ENCODE measurements at places on chromosomes 3 and 15.
A peak's percentile ranks its signal among the peaks of the same experiment; 100 is the strongest.

DNA sequence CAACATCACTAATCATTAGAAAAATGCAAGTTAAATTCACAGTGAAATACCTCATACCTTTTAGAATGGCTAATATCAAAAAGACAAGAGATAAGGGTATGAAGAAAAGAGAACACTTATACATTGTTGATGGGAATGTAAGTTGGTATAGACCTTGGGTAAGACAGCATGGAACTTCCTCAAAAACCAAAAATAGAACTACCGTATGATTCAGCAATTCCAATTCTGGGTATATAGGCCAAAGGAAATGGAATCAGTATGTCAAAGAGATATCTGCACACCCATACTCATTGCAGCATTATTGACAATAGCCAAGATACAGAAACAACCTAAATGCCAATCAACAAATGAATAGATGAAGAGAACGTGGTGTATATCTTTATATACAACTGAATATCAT is 166.8 kb upstream of the LRRN1 start:
- DNase-seq: no peak

- no peak for DNase-seq
Observed at GRCh38 chr3:51471775-51472652, 27.8 kb downstream of the DCAF1 start.

DNA sequence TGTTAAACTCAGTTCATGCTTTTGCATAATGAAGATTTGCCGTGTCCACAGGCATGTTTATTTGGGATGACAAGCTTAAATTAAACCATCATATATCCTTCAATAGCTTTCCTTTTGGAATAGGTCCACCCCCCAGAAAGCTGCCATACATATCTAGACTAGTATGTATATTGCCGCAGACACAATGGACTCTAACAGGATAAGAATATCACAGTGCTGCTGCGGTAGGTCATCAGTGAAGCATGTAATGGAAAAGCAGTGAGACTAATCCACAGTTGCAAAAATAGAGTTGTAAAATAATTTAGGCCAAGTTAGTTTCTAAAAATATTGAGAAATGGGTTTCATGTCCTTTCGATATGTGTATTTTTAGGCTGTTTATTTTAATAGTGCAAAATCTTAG is 819.9 kb upstream of the DPPA4 start:
- DNase-seq: no peak

- no peak for DNase-seq
Observed at GRCh38 chr3:141796081-141796888, 33.1 kb downstream of the GRK7 start.

- DNase-seq: no peak
Observed at GRCh38 chr15:27059610-27060202, 88.7 kb downstream of the GABRG3 start.

- no peak for DNase-seq
Observed at GRCh38 chr3:165279471-165279870, 83.3 kb upstream of the SLITRK3 start.

DNA sequence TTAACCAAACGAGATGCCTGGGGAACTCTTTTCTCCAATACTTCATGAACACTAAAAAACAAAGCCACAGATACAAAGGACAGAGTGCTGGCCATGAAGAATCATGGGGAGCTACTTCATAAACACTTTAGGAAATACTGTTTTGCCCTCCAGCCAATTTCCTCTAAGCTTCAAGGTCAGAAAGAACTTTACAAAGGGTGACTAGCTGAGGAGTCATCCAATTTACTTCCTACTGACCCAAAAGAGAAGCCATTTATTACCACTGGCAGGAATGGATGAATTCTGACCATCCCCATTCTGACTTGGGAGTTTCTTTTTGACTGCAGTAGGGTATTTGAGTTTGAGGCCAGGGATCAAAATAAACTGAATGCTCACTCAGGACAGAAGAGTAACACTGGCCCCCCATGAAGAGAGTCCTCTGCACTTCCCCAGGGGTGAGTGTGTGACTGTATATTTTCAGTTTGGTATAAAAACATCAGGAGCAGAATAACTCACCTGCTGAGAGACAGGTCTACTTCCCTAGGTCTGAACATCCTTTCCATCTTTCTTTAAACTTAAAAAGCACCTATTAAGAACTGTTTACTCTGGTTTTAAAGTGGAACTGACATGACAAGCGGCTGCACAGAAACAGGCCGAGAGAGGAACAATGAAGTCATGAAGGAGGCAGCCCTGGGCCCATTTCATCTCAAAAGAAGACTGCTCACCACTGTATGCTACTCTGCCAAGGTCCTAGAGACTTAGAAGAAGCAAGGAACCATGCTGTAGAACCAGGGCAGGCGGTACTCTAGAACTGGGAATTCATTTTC is 203.6 kb downstream of the TNIK start:
- no peak for DNase-seq

- no peak for DNase-seq
Observed at GRCh38 chr3:74630602-74631001, 16.1 kb upstream of the CNTN3 start.

- DNase-seq: no peak
Observed at GRCh38 chr3:65532215-65532614, 506.5 kb downstream of the MAGI1 start.

- DNase-seq: no peak
Observed at GRCh38 chr3:67048715-67049074, 50.6 kb downstream of the KBTBD8 start.

DNA sequence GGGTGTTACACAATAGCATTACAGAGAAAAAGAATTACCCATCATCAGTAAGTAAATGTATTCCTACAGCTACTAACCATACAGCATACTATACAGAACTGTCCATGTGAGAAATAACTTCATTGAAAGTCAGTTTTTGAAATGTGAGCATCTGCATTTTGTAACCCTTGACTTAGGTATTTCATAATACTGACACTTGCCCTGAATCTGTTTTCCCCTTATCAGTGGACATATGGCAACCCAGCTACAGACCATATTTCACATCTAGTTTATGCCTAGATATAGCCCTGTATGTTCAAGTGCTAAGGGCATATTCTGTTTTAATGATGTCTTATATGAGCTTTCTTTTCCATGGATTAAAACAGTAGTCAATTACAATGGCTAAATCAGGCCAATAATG is 297.6 kb downstream of the TBC1D5 start:
- no peak for DNase-seq

DNA sequence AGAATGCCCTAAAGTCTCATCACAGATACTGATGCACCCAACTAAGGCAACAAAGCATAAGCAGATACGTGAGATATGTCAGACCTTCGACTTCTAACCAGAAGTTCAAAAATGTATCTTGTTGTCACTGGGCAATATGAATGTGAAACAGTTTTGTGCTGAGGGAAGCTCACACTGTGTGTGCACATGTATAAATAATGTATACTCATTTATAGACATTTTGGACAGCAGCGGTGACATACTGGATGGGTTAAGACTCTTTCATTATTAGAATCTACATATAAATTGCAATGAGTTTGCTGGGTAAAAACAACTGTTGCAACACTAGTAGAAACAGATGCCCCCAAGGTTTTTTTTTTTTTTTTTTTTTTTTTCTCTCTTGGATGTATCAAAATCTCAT is 37.9 kb downstream of the TIGIT start:
- DNase-seq: no peak

- no peak for DNase-seq
Observed at GRCh38 chr3:154304936-154305335, 19.4 kb downstream of the DHX36 start.

GRCh38 chr3:46089237-46090011 is 62.1 kb upstream of the XCR1 start:
- peak; percentile 14 for DNase-seq

DNA sequence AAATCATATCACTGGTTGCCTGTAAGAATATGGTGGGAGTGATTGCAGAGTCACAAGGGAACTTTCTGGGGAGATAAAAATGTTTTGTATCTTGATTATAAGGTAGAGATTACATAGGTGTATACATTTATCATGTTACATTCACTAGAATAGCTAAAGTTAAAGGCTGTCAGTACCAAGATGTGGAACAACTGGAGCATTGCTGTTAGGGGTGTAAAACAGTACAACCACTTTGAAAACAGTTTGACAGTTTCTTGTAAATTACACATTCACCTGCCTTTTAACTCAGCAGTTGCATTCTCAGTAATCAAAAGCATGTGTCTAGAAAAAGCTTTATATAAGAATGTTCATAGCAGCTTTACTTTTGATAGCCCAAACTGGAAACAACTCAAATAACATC is 27.6 kb downstream of the RASA2 start:
- no peak for DNase-seq

DNA sequence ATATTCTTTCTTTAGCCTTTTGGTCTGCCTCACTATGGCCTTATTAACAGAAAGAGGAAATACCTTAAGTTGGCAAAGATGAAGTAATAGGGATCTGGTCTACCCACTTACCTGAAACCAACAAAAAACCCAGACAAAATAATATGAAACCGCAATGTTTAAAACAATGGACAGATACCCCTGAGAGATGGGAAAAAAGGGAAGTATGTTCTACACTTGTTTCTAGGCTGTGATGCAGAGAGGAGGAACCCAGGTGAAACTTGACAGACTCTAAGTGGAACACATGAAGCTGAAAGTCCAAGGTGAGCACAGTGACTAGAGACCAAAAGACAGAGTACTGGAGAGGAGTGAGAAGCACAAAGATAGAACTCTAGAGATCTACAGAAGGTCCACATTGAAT is 78.4 kb downstream of the NR2E3 start:
- DNase-seq: no peak

- DNase-seq: no peak
Observed at GRCh38 chr3:42101048-42101447, 9.9 kb downstream of the TRAK1 start.

DNA sequence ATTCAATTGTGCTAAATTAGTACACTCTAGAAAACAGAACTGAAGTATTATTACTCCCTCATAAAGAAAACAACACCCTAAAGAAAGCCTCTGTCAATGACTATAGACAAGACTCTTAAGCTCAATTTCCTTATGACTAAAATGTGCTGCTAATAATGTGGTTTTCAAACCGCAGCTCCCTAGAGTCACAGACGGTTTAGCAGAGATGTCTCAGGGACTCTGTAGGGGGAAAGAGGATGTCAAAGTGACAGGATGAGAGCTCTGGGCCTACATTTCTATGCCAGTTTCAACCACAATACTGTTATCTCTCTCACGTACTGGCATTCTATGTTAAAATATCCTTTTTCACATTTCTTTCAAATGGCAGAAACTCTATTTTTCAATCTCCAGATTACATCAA is 37.6 kb upstream of the WDR49 start:
- DNase-seq: no peak

DNA sequence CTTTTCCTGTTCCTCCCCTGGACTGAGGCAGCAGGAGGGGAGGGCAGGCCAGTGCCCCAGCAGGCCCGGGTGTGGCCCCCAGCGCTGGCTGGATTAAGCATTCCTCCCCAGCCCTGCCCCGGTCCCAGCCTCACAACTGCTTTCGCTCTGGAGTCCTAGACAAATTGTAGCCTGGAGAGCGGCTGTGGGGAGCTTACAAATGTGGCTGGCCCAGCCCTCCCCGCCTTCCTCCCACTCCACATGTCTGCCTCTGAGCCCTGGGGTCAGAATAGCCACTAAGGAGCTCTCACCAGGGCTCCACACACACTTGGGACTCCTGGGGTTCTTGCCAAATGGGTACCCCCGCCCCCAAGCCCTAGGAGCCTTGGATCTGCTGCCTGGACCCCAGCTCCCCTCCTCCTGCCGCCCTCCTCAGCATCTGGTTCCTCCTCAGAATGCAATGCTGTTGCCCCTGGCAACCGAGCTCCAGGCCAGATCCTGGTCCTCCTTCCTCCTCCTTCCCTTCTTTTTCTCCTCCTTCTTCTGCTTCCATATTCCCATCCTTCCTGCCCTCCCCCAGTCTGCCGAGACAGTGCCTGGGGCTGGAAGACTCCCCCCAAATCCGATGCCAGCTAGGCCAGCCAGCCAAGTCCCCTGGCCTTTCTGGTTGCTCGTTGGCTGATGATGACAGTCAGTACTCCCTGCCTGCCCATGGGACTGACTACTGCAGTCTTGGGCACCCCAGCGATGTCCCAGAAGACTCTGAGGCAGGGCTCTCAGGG is 91.1 kb downstream of the LINGO1 start:
- DNase-seq: no peak

GRCh38 chr15:51403072-51403878 is 61.8 kb downstream of the GLDN start:
- peak; percentile 21 for DNase-seq

GRCh38 chr15:101499863-101500713 is 10.6 kb upstream of the PCSK6 start:
- no peak for DNase-seq

- no peak for DNase-seq
Observed at GRCh38 chr3:114669614-114670013, 375.8 kb downstream of the TIGIT start.

- no peak for DNase-seq
Observed at GRCh38 chr3:129549805-129550204, 6.8 kb downstream of the H1-8 start.

- no peak for DNase-seq
Observed at GRCh38 chr3:191339316-191339917, 9.1 kb upstream of the UTS2B start.

DNA sequence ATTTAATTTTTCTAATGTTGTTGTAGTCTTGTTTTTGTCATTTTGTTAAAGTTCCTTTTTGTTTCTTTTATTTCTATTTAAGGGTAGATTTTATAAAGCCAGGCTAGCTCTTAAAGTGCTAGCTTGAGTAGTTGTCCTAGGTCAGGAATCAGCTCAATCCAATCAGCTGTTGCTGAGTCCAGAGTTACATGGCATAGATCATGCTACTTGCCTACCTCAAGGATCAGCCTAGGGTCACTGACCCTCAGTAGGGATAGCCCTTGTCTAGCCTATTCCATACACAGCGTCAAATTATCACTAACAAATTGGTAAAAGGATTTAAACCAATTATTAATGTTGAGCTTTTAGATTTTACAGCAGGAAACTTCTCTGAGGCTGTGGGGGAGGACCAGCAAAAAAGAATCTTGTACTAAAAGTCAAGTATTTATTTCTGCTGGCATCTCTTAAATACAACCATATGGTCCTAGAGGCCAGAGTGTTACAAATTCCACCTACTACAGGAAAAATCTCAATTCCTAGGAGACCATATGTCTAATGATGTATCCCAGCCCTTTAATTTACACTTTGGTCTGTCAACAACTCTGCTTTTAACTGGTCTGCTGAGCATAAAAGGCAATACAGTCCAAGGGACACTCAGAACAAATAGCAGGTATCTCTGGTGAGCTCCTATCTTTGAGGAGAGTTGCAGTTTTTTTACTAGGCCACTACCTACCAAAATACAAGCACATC is 138.3 kb upstream of the PTPRG start:
- DNase-seq: no peak

GRCh38 chr3:147415874-147416273 is 6.7 kb downstream of the ZIC1 start:
- no peak for DNase-seq

GRCh38 chr3:14357463-14357862 is 44.9 kb upstream of the SLC6A6 start:
- DNase-seq: no peak

- DNase-seq: no peak
Observed at GRCh38 chr3:102030661-102031060, 181.3 kb downstream of the NFKBIZ start.

- DNase-seq: no peak
Observed at GRCh38 chr15:83445643-83446042, 1.5 kb upstream of the SH3GL3 start.

All from HTR-8/SVneo (cell line).